ENCODE measurements at places on chromosomes 1 and 21.

DNA sequence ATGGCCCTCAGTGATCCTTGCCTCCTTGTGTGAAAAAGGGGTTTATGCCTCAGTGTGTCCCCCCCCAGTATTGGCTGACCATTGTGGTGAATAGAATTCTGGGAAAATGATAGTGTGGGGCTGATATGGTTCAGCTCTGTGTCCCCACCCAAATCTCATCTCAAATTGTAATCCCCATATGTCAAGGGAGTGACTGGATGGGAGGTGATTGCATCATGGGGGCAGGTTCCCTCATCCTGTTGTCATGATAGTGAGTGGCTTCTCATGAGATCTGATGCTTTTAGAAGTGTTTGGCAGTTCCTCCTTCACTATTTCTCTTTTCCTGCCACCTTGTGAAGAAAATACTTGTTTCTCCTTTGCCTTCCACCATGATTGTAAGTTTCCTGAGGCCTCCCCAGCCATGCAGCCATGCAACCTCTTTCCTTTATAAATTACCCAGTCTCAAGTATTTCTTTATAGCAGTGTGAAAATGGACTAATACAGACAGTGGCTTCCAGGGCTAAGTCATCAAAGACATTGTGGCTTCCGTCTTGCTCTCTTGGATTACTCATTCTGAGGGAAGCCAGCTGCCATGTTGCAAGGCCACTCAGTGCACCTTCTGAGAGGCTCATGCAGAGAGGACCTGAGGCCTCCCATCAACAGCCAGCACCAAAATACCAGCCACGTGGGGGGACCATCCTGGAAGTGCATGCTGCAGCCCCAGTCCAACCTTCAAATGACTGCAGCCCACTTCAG, 40.6 kb upstream of the SOD1 start:
- DNase-seq, result no peak

GRCh38 chr21:25025596-25025995, 581.7 kb downstream of the MRPL39 start:
- no peak for DNase-seq

GRCh38 chr1:119885903-119886783, 10.2 kb downstream of the ADAM30 start:
- no peak for DNase-seq

- DNase-seq, result no peak
Observed at GRCh38 chr1:160256396-160257046, 5.8 kb downstream of the DCAF8 start.

- no peak for DNase-seq
Observed at GRCh38 chr1:220803401-220804201, 16.9 kb downstream of the MTARC1 start.

DNA sequence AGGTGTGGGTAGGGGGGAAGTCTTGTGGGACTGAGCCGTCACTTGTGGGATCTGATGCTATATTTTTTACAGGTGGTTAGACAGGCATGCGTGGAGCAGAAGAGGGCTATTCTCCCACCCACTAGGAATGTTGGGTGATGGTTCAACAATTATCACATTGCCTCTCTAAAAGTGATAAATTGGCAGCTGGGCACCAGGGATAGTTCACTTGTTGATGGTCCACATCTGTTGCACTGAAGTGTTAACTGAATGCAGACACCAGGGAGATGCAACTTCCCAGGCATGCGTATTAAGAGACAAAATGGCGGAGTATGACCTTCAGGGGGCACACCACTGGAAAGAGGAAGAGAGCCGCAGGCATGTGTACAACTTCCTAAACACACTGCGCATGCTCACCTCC, 193.3 kb upstream of the TNR start:
- DNase-seq, result no peak

- no peak for DNase-seq
Observed at GRCh38 chr1:48120621-48121020, 101.9 kb upstream of the SLC5A9 start.

DNA sequence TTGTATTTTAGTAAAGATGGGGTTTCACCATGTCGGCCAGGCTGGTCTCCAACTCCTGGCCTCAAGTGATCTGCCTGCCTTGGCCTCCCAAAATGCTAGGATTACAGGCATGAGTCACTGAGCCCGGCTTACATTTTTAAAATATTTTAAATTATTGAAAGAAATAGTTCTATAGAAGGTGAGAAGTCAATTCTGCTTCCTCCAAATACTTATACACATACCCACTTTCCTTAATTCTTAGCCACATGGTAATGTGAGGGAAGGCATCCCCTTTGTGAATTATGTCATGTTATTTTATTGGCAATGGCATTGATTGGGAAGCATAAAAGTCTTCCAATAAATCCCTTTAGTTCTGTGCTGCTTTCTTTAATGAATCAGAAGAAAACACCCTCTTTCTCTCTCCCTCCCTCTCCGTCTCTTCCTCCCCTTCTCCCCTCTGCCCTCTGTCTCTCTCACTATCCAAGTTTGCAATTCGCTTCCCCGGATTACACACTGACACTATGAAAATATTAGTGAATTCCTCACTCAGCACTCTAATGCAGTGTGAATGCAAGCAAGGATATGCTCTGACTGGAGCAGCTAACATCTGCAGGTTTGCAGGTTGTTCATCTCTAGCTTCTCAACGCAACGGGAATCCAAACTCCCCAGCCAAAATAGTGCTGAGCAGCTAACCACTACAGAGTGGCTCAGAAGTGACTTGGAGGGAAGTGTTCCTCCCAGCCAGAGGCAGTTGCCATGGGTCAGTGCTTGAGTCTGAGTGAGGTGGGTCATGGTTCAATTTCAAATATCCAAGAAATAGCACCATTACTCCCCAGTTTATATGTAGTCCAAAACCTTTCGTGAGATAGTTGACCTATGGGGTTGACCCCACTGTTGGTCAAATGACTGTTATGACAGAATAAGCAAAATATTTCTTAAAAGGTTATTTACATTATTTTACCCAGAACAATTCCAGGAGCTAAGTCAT, 77.8 kb upstream of the CD55 start:
- no peak for DNase-seq

DNA sequence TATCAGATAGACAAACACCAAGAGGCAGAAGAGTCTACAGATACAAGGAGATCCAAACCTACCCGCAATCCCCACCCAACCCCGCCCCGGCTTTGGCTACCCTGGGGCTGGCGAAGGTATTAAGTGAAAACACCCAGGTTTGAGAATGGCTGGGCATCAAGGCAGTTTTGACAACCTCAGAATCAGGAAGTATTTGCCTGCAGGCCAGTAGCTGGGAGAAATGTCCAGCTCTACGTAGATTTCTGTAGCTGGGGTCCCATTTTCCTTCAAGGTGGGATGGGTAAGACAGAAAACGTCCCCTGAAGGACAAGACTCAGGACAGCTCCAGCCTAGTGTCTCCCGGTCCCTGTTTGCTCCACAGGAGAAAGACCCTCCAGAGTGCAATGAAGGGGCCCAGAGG, 101.8 kb upstream of the ERG start:
- DNase-seq, result no peak

DNA sequence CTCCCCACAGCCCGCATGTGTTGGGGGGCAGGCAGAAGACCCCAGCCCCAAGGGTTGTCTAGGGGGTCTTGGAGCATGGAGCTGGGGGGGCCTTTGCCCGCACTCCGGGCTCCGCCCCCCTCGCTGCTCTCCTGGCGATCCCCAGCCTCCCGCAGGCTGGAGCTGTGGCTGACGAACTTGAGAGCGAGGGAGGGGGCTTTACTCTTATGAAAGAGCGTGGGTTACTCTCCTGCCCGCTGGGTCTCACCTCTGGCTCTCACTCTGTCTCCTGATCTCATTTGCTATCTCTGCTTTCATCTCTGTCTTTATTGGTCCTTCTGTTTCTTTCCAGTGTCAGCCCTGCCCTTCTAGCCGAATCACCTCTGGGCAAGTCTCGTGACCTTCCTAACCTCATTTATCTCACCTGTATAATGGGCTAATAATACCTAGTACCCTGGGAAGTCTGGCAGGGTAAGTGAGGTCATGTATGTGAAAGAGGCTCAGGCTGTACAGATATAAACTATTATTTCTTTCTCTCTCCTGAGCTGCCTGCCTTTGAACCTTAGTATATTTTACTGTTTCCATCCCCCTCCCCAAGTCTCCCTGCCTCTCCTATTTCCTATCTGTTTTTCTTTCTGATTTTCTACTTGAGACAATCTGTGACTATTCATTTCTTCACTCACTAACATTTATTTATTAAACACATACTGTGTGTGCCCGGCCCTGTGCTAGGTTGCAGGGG, 731 bp downstream of the EFNA4 start:
- DNase-seq, result no peak

DNA sequence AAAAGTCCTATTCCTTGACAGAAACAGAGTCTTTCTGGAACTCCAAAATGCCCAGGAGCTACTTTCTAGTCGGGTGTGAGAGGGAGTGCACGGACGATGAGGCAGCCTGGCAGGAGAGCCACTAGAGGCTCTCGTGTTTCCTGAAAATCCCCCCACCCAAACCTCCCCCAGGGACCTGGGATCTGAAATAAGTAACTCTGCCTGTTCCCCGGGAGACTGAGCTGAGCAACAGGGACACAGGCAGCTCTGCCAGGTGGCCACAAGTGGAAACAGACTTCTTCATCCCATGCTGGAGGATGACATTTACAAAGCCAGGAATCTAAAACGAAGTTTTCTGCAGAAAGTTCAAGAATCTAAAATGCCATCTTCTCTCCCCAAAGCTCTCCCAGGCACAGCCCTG, 77.1 kb downstream of the ITPKB start:
- DNase-seq, result no peak

GRCh38 chr1:164588516-164589341, 29.7 kb downstream of the PBX1 start:
- no peak for DNase-seq

DNA sequence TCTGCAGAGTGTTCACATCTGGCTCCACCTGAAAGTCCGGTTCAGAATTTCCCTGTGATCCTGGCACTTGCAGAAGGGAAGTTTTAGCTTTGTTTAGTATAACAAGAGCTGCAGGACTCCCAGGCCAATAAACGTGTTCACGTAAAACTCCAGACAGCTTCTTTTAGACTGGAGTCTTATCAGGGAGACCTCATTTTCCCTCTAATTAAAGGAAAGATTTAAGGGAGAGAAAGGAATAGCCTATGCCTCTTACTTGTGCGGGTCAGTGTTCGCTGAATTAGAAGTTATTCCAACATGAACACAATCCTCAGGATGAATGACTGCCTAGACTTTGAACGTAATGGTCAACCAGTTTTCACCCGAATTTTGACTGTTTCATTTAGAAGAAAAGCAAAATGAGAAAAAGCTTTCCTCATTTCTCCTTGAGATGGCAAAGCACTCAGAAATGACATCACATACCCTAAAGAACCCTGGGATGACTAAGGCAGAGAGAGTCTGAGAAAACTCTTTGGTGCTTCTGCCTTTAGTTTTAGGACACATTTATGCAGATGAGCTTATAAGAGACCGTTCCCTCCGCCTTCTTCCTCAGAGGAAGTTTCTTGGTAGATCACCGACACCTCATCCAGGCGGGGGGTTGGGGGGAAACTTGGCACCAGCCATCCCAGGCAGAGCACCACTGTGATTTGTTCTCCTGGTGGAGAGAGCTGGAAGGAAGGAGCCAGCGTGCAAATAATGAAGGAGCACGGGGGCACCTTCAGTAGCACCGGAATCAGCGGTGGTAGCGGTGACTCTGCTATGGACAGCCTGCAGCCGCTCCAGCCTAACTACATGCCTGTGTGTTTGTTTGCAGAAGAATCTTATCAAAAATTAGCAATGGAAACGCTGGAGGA, 202.1 kb upstream of the SGIP1 start:
- DNase-seq, result no peak

GRCh38 chr1:207996636-207997035, 85.7 kb upstream of the CD34 start:
- DNase-seq, result no peak

DNA sequence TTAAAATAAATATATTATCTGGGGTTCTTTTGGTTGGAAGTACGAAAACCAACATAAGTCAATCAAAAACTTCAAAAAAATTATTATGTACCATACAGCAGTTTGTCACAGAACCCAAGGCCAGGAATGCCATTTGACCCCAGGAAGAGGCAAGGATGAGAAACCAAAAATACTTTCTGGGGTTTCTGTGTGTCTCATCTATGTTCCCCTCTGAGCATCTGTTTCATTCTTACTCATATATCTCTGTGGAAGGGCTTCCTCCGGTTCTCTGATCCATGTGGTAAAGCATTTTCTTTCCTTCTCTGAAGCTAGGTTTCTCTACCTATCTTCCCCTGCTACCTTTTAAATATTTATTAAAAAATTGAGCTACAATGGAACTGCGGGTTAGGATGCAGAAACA, 9.8 kb upstream of the FCRL1 start:
- DNase-seq, result no peak

DNA sequence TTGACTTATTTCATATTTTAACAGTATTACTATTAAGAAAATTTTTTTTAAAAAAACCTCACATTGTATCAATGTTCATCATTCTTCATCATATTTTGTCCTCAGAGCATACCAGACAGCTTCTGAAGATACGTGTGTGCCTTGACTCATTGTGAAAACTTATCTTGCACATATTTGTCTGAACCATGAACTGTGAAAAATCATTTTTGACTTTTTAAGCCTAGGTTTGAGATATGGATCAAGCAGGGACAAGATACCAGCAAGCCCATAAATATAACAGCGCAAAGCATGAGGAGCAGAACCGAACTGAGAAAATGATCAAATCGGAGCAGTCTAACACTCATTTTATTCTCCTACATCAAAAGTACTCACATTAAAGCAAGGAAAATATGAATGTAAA, 506.0 kb downstream of the BRINP3 start:
- DNase-seq, result no peak
